GM12864 (cell line): ENCODE measurements at places on chromosomes 6 and 20.

DNA sequence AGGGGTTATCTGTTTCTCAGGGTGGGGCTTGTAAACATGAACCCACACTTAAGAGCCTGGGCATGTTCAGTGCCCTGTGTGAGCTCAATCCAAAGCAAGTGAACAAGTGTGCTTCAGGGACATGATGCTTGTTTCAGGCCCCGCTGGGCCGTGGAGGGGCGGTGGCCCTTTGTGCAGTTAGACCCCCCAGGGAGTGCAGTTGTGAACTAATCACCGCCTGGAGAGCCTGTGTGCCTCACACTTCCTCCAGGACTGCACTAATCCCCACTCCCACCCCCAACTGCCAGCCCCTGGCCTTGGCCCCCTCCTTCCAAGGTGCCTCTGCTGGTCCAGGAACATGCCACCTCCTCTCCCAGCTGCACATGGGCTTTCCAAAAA lies 58.1 kb downstream of the RREB1 start:
- no peak for DNase-seq

- no peak for DNase-seq
Observed at GRCh38 chr20:2390951-2391675, 10.4 kb downstream of the TGM6 start.

DNA sequence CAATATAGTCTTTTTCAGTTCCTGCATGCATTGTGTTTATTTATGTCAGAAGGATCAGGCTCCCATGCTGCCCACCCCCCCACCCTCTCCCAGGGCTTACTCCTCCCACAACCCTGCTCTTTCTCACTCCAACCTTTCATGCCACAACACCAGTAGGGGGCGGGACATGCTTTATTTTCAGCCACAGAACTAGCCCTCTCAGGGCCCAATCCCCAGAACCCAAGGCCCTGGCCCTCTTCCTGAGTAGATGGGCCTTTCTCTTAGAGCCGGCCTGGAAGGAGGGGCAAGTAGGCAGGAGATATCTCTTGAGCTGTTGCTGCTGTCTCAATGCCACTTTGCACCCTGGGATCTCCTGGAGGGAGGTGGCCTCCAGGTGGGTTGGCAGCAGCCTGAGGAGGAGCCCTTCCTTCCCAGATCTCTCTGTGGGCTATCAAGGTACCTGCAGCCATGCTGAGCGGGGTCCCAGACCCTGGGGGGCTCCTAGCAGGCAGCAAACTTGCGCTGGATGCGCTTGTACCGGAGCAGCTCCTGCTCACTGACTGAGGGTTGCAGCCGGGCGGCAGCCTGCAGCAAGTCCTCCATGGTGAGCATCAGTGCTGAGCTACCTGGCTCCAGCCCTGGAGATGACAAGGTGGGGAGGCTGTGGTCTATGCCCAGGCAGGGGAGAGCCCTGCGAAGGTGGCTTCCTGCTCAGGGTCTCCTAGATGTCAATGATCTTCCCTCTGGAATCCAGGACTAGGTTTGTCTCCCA lies 3.5 kb downstream of the GNMT start:
- DNase-seq = no peak

DNA sequence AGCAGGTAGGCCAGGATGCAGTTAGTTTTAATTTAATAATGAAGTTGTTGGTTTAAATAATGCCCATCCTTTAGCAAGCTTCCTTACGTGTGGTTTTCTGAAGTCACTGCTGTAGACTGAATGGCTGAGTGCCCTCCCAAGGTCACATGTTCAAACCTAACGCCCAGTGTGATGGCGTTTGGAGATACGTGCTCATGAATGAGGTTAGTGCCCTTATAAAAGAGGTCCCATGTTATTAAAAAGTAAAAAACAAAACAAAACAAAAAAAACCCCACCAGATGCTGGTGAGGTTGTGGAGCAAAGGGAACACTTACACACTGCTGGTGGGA lies 16.3 kb downstream of the LRP11 start:
- DNase-seq = no peak

GRCh38 chr6:37058084-37058586 lies 52.7 kb downstream of the FGD2 start:
- DNase-seq = no peak

- DNase-seq = no peak
Observed at GRCh38 chr6:3895312-3895653, 46.1 kb downstream of the FAM50B start.

DNA sequence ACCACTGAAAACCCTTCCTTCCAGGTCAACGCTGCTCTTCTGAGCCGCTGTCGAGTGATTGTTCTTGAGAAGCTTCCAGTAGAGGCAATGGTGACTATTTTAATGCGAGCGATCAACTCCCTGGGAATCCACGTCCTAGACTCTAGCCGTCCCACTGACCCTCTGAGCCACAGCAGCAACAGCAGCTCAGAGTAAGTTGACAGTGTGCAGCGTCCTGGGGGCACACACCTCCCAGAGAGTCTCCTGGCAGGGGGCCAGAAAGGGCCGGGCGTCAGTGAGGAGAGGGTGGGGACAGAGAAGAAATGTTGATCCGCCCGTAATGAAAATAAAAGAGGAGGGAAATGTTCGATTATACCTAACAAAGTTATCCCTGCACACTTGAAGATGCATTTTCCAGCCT lies 5.0 kb downstream of the WRNIP1 start:
- DNase-seq = no peak

DNA sequence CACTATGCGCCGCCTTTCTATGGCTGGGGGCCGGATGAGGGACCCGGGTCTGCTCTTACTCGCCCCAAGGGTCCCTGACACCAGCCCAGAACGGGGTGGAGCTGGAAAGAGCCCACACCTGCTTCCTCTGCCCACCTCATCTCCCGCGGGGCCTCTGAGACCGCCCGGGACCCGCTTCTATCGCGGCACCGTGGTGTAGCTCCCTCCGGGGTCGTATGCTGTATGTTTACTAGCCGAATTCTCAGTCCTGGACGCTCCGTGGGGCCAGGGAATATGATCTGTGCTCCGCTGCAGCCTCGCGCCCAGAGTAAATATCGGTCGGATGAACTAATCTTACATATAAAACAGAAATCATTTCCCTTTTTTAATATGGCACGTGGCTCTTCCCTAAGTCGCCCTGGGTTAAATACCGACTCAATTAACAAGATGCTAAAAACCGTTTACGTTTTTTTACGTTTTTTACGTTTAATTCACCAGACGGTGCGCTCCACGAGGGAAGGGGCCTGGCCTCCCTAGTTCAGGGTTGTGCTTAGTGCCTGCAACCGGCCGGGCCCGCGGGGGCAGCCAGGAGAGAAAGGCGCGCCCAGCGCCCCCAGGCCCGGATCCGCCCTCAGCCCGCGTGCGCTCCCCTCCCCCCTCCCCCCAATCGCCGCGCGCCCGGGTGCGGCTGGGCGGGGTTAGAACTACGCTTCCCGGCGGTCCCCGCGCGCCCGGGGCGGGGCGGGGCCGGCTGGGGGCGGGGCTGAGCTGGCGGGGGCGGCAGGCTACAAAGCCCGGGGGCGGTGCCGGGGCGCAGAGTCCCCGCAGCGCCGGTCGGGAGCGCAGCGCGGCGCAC lies at the start of gene RBM38:
Gene RBM38 (plus strand): TSS at position 793 of the 835 bp plus-strand sequence. CDS start 186 bp downstream, outside the sequence.
- DNase-seq = no peak

GRCh38 chr6:85460921-85461797 lies 11.3 kb downstream of the NT5E start:
- peak; percentile 41 for DNase-seq

DNA sequence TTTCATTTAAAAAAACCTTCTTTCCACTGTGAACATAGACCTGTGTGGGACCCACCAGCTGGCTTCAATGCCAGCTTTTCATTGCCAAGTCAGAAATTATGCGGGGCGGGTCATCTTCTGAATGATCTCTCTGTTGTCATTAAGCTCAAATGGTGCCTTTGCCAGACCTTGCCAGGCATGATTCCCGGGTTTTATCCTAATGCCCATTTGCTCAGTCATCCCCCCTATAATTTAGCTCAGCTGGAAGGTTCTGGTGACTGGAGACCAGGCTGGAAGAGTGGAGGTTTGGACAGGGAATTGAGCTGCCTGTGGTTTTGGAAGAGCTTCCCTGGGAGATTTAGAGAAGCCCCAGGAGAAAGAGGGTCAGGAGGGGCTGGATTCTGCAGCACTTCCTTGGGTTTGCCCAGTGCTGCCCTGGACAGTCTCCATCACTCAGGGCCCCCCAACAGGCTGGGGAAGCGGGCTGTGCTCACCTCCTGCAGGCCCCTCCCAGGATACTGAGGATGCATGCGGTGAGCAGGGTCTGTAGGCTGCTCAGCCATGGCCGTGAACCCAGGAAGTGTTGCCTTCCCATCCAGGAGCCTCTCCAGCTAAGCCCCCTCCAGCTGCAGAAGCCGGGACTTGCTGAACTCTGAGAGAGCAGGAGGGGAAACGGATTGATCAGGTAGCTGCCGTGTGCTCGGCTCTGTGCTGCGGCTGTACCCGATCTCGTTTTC lies 273.0 kb downstream of the CDH4 start:
- no peak for DNase-seq

- no peak for DNase-seq
Observed at GRCh38 chr6:100509101-100509500, 44.4 kb upstream of the SIM1 start.

DNA sequence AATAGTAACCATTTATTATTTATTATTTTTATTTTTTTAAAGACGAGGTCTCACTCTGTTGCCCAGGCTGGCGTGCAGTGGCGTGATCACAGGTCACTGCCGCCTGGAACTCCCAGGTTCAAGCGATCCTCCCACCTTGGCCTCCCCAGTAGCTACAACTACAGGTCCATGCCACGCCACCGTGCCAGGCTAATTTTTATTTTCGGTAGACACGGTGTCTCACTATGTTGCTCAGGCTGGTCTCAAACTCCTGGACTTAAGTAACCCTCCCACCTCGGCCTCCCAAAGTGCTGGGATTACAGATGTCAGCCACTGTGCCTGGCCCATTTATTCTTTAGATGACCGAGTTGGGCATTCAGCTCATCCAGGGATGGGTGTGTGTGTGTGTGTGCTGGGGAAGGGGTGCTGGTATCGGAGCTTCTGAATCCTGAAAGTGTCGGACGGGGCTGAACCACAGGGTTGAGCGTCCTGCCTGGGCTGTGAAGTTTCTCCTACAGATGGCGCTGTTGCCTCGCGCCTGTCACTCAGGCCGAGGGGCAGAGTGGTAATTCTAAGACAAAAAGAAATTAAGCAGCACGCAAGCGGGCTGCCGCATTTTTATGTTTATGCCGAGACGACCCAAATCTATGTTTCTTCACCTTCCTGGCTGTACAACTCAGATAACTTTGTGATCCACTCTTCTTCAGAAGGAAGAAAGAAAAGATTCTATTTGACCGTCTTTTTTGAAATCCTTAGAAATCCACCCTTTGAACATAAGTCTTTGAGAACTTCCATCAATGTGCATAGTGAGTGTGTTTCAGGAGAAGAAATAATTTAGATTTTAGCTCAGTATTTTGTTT lies 252.8 kb downstream of the CDH26 start:
- DNase-seq = no peak

- no peak for DNase-seq
Observed at GRCh38 chr6:106875782-106876321, 98.7 kb downstream of the CD24 start.

DNA sequence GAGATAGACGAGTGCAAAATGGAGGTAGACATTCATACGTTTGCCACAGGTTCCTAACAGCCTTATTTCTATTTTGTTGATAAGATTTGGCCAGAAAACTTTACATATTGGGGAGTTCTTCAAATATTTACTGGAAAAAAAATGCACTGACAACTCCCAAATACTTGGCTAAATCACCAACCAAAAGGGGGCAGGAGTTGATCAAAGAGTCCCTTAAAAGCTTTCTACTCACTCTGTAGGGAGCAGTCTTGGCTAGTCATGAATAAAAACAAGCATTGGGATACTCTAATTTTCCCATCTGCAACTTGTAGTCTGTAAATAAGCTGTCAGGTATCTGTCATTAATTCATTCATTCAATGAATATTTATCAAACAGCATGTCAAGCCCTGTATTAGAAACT lies 18.4 kb downstream of the TENT5A start:
- DNase-seq = no peak

DNA sequence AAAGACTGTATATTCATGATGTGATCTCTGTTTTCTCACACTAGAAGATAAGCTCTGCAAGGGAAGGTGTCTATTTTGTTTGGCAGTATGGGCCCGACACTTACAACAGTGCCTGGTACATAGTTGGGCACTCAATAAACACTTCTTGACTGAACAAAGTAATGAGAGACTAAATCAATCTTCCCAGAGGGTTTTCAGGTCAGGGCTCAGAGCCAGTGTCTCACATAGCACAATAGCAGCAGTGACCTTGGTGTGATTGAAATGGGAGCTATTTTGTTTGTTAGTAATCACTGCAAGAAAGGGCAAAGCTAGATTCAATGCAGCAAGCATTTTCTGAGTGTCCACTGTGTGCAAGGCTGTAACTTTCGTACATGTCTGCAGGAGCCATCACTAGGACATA lies 26.4 kb upstream of the GCM1 start:
- no peak for DNase-seq

DNA sequence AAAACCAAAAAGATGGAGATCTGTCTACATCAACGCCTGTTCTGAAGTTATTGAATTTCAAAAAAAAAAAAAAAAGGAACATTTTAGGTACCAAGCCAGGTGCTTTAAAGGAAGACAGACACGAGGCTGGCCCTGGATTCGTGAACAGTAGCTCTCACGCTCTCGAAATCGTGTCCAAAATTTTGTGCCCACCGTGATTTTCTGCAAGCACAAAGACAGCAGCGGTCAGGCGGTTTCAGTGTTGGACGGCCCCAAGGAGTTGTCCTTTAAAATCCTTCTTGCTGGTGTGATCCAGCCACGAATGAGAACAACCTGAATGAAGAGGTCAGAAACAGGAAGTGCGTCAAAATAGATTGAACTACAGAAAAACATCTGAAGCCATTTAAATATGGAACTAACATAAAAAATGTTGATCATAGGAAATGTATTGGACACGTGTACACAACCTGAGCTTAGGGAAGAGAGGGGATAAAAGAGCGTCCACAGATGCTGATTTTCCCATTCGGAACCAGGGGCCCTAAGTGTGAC lies 78.2 kb downstream of the THBS2 start:
- DNase-seq = no peak

- DNase-seq = no peak
Observed at GRCh38 chr20:37356387-37356786, 10.4 kb downstream of the SRC start.

GRCh38 chr20:21125849-21126580 lies at the start of gene KIZ:
Gene KIZ (plus strand): TSS chr20:21126082. CDS start chr20:21126116, 34 bp downstream.
- DNase-seq = peak; percentile 75

DNA sequence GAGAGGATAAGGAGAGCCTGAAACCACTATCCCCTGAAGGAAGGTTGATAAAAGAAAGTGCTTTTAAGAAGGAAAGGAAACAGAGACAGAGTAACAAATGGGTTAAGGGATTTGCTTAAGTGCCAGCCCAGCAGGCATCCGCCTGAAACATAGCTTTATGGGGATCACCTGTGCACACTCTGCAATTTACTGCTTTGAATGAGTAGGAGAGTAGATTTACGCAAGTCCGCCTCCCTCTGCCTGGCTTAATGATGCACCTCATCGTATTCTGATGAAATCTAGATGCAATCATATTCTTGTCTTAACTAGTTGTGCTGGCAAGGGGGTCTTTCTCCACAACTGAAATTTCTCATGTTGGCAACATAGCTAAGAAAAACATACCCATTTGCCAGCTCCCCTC lies 101.1 kb upstream of the ID4 start:
- DNase-seq = no peak

GRCh38 chr20:42894483-42894882 lies 295.2 kb downstream of the PTPRT start:
- DNase-seq = no peak
